Tibial nerve (tissue), 4 donors: ENCODE measurements at places on chromosomes 5 and 9. TPM values are rescaled to one million over a fixed set of nuclear protein-coding genes. Genes with fewer than 3 reads are reported as not detected.

MAP1B gene
- total RNA-seq = 587 TPM

GRCh38 chr9:117828466-117828865, 124.3 kb downstream of the TLR4 start:
- H3K4me1 ChIP-seq = no peaks in the 10 kb centered on the region
- H3K27me3 ChIP-seq = no peaks in the 10 kb centered on the region
- no peak for DNase-seq
- no peak overlapping the region for H3K4me3 ChIP-seq
- no peak overlapping the region for H3K27ac ChIP-seq

SPATA9 gene
- total RNA-seq = not detected

TMEM252 gene
- not detected for total RNA-seq

SPATA31E1 gene
- not detected for total RNA-seq

DNA sequence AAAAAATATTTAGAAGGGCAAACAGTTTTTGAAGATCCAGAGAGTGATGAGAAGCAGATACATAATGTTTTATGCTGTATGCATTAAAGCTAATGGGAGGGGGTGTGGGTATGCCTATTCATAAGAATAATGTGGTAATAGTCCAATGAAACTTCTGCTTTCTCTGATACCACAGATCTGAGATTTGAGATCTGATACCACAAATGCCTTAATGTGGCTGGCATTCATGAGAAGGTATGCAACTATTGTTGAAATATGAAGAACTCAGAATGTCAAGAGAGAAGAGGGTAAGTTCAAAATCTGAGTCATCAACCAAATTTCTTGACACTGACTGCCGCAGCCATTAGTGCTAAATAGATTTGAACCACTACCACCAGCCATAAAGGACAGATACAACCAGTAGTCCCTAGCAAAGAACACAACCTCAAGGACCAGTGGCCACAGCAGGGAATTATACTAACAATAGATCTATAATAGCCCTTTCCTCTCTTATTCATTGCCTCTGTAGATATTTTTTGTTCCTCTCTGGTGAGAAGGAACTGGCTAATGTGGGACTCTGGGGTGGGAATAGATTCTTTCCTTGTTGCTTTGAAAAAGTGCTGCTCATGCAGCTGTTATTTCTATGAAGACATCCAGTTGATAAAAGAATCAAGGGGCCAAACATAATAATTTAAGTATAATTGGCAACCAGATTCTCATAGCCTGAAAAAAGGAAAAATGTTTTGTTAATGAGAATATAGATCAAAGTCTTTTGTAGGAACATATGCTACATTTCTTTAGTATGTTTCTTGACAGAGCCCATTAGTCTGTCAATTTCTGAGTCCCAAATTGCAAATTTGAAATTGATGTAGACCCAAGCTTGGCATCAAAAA, 256.5 kb upstream of the ZNF608 start:
- DNase-seq = no peak
- H3K4me3 ChIP-seq = no peak overlapping the region
- H3K27me3 ChIP-seq = no peaks in the 10 kb centered on the region

HAVCR2 gene
- 14.5 TPM for total RNA-seq

DNA sequence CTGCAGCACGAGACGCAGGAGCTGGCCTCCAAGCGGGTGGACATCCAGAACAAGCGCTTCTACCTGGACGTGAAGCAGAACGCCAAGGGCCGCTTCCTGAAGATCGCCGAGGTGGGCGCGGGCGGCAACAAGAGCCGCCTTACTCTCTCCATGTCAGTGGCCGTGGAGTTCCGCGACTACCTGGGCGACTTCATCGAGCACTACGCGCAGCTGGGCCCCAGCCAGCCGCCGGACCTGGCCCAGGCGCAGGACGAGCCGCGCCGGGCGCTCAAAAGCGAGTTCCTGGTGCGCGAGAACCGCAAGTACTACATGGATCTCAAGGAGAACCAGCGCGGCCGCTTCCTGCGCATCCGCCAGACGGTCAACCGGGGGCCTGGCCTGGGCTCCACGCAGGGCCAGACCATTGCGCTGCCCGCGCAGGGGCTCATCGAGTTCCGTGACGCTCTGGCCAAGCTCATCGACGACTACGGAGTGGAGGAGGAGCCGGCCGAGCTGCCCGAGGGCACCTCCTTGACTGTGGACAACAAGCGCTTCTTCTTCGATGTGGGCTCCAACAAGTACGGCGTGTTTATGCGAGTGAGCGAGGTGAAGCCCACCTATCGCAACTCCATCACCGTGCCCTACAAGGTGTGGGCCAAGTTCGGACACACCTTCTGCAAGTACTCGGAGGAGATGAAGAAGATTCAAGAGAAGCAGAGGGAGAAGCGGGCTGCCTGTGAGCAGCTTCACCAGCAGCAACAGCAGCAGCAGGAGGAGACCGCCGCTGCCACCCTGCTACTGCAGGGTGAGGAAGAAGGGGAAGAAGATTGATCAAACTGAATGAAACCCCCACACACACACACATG, 654 bp downstream of the PURA start:
- peak overlapping the region; percentile 97 for H3K27ac ChIP-seq
- H3K36me3 ChIP-seq = no peaks in the 10 kb centered on the region
- peak overlapping the region; percentile 87 for H3K4me3 ChIP-seq
- no peaks in the 10 kb centered on the region for H3K4me1 ChIP-seq
- DNase-seq = peak; percentile 18

DNA sequence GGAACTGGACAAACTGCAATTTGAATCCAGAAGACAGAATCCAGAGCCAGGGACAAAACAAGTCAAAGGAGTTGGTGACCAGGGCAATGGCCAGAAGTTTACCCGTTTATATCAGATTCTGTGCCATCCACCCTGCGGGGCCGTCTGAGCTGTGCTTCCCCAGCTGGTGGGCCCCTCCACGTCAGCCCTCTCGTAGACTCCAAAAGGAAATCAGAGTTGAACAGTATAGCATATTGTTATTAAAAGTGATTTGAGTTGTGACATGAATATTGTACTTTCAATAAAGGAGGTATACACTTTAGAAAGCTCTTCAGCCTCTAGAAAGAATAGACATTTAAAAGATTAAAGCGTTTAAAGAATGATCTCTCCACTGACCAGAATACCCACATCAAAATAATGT, 102.4 kb downstream of the NFIB start:
- no peak overlapping the region for H3K4me3 ChIP-seq
- H3K4me1 ChIP-seq = peaks cover 6% of the 10 kb centered on the region
- H3K36me3 ChIP-seq = no peaks in the 10 kb centered on the region
- no peak overlapping the region for H3K27ac ChIP-seq
- no peak for DNase-seq
- no peaks in the 10 kb centered on the region for H3K27me3 ChIP-seq

DNA sequence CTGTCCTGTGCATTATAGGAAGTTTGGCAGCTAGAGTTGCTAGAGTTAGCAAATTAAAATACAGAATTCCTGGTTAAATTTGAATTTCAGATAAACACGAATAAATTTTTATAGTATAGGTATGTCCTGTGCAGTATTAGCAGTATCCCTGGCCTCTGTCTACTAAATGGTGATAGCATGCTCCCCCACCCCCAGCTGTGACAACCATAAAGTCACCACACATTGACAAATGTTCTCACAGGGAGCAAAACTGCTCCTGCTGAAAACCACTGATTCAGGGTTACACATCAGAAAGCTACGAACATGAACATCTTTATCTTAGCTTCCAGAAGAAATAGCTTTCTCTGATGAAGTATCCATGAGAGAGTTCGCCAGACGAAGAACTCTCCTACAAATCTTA, 91.8 kb upstream of the CCDC112 start:
- DNase-seq = no peak
- H3K4me1 ChIP-seq = no peaks in the 10 kb centered on the region
- no peak overlapping the region for H3K27ac ChIP-seq
- H3K4me3 ChIP-seq = no peak overlapping the region
- no peaks in the 10 kb centered on the region for H3K36me3 ChIP-seq

DNA sequence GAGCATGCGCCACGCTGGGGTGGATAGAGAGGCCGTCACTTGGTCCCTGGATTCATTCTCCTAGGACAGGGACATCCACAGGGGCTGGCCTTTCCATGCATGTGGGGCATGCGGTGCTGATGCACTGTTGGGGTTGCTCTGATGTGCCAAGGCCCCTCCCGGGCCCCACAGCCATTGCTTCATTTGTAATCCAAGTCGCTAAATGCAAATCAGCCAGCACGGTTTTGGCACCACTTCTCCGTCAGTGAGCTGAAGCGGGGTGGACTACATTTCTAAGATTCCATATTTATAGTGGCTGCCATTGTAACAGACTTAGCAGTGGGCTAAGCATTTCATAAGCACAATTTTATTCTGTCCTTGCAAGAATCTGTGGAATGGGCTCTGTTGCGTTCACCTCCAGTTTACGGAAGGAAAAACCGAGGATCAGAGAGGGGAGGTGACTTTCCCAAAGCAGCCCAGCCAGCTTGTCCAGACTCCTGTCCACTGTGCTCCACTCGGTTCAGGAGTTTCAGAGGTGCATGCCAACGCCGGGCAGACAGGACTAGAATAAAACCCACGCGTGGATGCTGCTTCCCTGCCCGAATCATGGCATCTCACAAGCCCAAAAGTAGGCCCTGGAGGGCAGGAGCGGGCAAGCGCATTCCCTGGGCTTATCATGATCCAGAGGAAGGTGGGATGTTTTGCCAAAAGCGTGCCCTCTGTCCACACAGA, 102.6 kb upstream of the COL5A1 start:
- H3K4me1 ChIP-seq = peaks cover 75% of the 10 kb centered on the region
- H3K36me3 ChIP-seq = no peaks in the 10 kb centered on the region
- H3K4me3 ChIP-seq = no peak overlapping the region
- peak overlapping the region; percentile 85 for H3K27ac ChIP-seq
- H3K27me3 ChIP-seq = peaks cover 5% of the 10 kb centered on the region

SLC6A19 gene
- not detected for total RNA-seq
